ENCODE measurements at places on chromosomes 5 and 9.

- DNase-seq: no peak
Observed at GRCh38 chr9:71670121-71670520, 98.2 kb downstream of the CEMIP2 start.

DNA sequence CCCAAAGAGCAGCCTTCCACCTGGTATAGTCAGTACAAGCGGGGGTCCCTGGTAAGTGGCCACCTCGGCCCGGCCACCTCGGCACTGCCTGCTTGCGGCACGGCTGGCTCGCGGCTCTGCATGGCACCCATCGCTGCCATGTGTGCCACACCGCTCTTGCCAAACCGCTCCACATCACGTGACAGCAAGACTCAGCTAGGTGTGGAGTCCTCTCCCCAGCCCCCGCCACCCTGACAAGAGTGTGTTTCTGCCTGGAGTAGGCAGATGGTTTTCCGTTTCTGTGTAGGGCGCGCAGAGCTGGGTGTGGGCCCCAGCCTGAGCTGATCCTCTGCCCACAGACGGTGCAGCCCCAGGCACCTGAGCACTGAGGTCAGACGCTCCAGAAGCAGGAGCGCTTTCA is 50.5 kb upstream of the FCN2 start:
- no peak for DNase-seq

GRCh38 chr5:132667761-132668705 is 5.8 kb upstream of the IL4 start:
- DNase-seq: no peak

- DNase-seq: no peak
Observed at GRCh38 chr5:65142016-65142415, 339.7 kb downstream of the ADAMTS6 start.

GRCh38 chr5:5419291-5420210 is 2.9 kb upstream of the ICE1 start:
- DNase-seq: peak; percentile 30

- DNase-seq: no peak
Observed at GRCh38 chr5:172901012-172901780, 58.0 kb upstream of the RPL26L1 start.

GRCh38 chr9:34715639-34716215 is 5.8 kb upstream of the CCL21 start:
- no peak for DNase-seq

DNA sequence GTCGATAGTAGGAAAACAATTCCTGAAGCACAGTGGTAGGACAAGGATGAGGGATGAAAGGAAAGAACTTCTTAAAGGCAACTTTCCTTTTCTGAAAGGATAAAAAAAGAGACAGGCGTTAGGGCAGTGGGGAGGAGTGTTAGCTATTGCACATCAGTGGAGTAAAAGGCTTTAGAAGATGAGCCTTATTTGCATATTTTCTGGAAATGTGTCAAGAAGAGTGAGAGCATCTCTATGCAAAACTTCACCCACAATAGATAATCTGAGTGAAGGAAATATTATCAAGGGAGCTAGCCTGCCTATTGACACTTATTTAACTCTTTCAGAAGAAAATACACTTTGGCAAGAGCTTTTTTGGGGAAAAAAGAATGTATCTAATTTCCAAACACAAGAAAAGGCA is 151.6 kb downstream of the MACIR start:
- no peak for DNase-seq

DNA sequence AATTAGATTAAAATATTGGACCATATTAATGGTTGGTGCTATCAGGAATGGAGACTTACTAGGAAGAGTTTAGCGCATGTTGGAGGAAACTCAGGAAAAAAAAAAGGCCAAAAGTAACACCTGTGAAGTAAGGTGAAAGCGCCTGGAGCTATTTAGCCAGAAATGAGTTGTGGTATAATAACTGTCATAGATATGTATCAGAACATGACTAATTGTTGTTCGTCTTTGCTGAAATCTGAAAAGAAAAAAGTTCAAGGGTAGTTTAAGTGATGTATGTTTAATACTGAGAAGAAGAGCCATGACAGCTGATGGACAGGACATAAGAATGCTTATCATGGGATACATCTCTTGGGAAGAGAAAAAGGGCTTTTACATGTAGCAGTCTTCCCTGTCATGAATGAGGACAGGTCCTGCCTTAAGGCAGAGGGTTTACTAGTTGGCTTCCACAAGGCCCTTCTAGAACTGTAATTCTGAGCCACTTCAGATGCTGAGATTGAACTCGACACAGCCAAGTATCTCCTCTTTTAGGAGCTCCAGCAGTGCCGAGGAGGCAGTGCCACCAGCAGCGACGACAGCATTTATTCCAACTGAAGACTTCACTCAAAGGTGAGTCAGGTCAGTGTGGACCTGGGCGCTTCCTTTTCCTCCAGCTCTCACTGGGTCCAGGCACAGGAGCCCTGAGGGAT is 940 bp upstream of the CAMK4 start:
- DNase-seq: no peak

- no peak for DNase-seq
Observed at GRCh38 chr5:44225231-44226160, 163.7 kb downstream of the FGF10 start.

GRCh38 chr5:159341906-159342310 is 11.6 kb upstream of the IL12B start:
- peak; percentile 78 for DNase-seq

All from BE2C (cell line).